ENCODE measurements at places on chromosomes 3 and 15.

DNA sequence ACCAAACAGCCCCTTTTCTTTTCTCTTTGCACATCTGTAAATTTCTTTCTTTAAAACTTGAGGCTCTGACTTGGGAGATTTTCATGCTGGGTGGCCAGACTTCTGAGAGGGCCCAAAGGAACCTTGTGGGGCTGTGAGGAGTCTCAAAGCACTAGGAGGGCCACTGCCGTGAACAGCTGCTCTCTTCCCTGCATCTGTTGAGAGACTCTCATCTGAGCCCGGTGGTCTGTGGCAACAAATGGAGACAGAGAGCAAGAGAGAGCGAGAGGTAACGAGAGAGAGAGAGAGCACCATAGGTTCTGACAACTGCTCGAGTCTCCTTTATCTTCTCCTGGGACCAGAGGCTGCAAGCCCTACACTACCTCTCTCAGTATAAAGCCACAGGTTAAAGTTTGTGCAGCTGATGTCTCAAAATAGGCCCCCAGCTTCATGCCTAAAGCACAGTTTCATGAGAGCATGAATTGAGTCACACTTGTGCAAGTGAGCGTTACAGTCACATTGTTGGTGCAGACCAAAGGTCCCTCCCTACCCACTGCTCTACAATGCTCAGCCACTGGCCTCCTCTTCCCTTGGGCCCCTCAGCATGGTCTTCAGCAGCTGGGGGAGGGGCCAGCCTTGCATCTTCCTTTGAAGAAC is 60.7 kb downstream of the ZNF621 start:
- DNase-seq: no peak

DNA sequence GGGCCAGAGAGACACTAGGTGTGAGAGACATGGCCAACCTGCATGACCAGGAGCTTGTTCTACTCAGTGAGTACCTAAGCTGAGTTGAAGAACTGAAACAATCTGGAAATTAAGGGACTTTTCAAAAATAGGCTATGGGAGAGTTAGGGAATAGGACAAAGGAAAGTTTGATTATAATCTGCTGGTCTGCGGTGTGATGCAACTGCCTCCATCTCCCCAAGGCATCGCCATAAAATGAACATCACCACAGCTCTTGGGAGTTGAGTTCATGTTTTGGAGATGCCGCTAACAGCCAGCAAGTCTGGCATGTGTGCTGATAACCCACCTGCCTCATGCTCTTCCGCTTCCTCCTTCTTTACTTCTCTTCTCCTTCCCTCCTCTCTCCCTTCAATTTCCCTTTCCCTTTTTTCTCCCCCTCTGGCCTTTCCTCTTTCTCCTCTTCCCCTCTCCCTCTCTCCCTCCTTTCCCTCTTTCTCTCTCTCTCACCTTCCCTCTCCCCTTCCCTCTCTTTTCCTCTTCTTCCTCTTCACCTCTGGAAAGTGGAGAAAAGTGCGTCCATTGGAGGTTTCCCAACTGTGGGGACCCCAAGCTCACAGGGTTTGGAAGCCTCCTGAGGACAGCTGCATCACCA is 39.1 kb upstream of the GLCE start:
- no peak for DNase-seq

- DNase-seq: no peak
Observed at GRCh38 chr3:112656043-112656442, 15.1 kb upstream of the CCDC80 start.

DNA sequence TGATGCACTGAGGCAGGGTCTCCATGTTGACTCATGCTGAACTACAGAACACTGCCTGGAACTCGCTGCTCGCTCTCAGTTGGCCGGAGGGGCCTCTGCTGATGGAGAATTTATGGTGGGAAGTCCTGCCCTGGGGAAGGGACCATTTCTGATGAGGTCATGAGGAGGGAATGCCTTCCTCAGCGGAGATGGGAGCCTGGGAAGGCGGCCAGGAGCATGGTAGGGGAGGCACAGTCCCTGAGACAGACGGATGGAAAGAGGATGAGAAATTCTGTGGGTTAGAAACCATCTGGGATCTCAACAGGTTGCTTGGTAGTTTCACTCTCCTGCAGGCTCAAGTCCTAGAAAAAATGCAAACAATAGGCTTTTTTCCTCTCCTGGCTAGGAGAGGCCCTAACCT is 56.8 kb upstream of the TPM1 start:
- DNase-seq: no peak

GRCh38 chr15:101657968-101658784 is 6.0 kb upstream of the TM2D3 start:
- no peak for DNase-seq

DNA sequence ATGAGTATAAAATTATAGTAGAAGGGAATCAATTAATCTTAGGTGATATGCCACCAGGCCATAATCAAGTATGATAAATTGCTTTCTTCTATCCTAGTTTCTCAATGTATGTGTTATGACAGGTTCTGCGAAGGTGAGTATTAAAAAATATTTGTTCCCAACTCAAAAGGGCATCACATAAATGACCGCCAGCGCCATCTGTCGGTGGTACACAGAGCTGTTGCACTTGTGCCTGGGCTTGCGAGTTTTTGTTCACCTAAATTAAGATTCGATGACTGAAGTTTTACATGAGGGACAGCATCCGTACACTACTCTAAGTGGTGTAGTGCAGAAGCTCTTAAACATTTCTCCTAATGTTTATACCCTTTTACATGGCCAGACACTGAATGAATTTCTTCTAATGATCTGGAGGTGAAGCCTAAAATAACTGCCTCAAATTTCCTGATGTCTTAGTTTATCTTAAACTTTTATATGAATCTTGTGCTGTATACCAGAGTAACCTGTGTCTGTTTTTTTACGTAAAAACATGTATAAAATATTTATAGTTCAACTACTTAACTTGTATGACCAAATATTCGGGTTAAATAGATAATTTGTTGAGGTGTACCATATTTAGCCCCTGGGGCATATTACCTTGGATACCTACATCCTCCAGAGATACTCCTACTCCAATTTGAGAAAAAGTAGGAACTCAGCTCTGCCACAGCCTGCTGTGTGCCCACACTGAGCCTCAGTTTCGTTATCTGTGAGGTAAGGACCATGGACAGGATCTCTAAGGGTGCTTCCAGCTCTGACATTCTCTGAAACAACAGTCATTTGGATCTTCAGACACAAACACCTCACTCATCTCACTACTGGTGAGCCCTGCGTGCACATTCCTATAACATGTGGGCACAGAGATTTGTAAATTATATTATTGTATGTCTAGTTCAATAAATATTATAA is 365.6 kb downstream of the MAGI1 start:
- DNase-seq: no peak

GRCh38 chr3:196932600-196932999 is 9.7 kb downstream of the NCBP2 start:
- no peak for DNase-seq

GRCh38 chr15:69979262-69979661 is 118.5 kb downstream of the TLE3 start:
- DNase-seq: no peak

GRCh38 chr3:72158639-72159326 is 373.8 kb upstream of the PROK2 start:
- DNase-seq: no peak

DNA sequence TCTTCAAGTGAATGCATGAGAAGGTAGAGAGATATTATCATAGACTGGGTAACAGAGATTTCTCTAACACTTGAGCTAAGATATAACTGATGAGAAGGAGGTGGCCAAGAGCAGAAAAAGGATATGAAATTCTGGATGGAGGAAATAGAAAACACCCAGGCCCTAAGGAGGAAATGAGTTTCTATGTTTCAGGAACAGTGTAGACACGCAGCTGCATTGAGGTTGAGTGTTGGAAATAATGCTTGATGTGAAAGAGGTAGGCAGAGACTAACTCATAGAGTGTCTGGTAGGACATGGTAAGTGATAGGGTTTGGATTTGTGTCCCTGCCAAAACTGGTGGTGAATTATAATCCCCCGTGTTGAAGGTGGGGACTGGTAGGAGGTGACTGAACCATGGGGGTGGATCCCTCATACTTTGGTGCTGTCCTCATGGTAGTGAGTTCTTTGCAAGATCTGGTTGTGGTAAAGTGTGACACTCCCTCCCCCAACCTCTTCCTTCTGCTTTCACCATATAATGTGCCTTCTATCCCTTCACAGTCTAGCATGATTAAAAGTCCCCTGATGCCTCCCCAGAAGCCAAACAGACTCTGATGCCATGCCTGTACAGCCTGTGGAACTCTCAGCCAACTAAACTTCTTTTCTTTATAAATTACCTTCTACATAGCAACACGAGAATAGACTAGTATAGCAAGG is 787.3 kb downstream of the EDEM1 start:
- DNase-seq: no peak

DNA sequence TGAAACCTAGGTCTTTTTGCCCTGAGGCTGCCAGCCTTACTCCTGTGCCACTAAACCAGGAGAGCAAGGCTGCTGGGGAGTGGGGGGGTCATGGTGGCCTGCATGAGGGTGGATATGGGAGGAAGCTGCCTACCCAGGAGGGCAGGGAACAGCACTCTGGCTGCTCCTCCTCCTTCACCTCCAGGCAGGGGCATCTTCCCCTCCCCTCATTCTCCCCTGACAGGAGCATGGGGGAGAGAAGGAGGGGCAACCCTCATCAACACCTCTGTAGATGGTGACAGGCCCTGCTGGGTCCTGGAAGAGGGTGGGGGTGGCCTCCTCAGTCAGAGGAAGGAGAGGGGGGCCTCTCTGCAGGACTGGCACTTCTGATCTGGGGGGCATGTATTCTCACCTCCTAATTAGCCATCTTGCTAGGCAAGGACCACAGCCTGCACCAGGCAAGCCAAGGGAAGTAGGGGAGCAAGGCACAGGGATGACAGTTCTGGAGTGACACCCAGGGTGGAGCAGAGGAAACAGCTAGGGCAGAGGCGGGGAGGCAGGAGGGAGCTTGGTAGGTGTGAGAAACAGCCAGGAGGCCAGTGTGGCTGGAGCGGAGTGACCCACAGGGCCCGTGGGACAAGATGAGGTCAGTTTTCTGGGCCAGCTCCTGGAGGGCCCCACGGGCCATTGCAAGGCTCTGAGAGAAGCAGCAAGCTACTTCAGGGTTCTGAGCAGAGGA is 4.9 kb downstream of the CCDC33 start:
- DNase-seq: no peak

DNA sequence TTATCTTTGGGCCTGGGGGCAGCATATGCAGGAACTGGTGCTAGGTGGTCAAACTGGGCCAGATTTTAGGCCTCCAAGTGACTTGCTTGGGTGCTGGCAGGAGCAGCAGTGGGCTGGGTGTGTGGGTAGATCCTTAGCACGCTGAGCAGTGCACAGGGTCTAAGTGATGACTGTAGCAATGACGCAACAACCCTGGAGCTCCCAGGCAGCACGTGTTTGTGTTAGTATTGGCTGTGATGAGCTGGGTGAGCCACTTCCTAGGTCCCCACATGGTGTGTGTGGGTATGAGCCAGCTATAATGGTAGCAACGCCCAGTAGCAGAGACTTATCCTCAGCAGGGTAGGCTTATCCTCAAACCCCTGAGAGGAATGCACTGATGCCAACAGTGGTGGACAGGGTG is 570.6 kb upstream of the ROBO1 start:
- DNase-seq: no peak

GRCh38 chr15:33584797-33585196 is 274.0 kb downstream of the RYR3 start:
- DNase-seq: no peak

GRCh38 chr3:11392014-11392859 is 120.0 kb downstream of the ATG7 start:
- DNase-seq: no peak

DNA sequence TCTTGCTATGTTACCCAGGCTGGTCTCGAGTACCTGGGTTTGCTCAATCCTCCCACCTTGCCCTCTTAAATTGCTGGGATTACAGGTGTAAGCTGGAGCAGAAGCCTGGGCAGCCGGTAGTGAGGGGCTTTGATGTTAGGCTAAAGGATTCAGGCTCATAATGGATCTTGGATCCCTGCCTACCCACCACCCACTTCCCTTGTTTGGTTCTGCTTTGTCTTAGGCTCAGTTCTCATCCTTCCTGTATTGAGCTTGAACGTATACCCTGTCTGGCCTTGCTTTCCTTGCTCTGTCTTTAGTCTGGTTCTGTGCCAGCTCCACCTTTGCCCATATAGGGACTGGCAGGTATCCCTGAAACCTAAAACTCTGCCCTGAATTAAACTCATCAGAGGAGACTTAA is 1.7 kb downstream of the PPCDC start:
- DNase-seq: no peak

DNA sequence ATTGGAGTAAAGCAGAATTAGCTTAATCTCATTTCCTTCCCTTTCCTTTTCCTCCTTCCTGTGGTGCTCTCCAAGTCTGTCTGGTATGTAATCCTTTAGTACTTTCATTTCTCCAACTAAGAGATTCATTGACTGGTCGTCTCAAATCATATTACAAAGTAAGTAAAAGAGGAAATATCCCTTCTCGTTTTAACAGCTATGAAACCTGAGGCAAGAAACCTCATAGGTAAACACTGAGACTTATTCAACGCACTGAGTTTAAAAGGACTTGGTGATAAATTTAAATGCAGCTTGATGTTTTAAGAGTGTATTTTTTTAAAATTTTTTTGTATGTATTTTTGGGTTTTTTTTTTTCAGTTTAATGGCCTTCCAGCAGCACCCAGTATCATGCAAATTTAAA is 117.2 kb upstream of the LRRC3B start:
- no peak for DNase-seq

DNA sequence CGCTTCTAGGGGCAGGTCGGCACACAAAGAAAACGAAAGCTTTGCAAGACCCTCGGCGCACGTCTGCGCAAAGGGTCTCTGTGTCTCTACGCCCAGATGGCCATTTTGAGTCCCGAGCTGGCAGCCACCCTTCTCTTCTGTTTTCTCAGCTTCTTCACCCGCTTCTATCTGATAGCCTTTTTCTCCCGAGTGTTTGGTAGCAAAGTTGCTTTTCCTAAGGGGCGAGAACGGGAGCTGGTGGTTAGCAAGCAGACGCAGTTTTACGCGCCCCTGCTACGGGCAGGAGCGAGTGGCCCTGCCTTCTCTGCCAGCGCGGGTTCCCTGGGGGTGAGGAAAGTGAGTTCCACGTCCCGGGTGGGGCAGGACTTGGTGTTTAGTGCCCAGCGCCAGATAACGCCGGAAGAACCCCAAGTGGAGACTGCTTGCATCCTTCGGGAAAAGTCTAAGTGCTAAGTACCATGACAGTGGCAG is 2.9 kb upstream of the MKRN2 start:
- DNase-seq: no peak

DNA sequence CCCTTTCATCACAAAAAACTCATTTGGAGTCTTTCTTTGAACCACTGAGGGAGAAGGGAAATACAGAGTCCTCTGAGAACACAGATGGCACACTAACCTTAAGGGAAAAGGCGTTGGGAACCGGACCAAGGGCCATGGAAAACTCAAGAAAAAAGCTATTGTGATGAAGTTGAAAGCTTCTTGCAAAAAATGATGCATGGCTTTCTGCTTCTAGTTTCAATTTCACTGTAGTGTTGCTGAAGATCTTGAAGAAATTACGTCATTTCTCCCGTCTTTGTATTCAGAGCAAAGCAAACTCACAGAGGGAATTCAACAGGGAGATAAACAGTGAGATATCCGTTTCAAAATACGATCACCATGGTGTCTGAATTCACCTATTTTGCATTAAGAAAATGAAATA is 642.3 kb upstream of the ADAMTS9 start:
- DNase-seq: no peak
